B cell (primary cell): ENCODE measurements at places on chromosomes 4 and X. TPM values are rescaled to one million over a fixed set of nuclear protein-coding genes. Genes with fewer than 3 reads are reported as not detected.

GRCh38 chr4:92825791-92826190, 522.0 kb downstream of the GRID2 start:
- DNase-seq: no peak

- DNase-seq: no peak
Observed at GRCh38 chr4:38687571-38688011, 23.6 kb downstream of the KLF3 start.

GRCh38 chr4:147581606-147582350, 35.4 kb upstream of the TMEM184C start:
- DNase-seq: no peak

GRCh38 chrX:40530509-40530908, 50.3 kb upstream of the ATP6AP2 start:
- no peak for DNase-seq

- no peak for DNase-seq
Observed at GRCh38 chr4:44100456-44100855, 348.2 kb downstream of the KCTD8 start.

The USP51 gene
- 3.2 and 4.8 TPM in 2 replicates for total RNA-seq

The RBMXL3 gene
- not detected in 2 replicates for total RNA-seq

The PCSK1N gene
- total RNA-seq: not detected in 2 replicates
